ENCODE measurements at places on chromosomes 12 and 14. TPM values are rescaled to one million over a fixed set of nuclear protein-coding genes. Genes with fewer than 3 reads are reported as not detected.
A peak's percentile ranks its signal among the peaks of the same experiment; 100 is the strongest.

DNAH10 gene
- 0.05 TPM for total RNA-seq

STK38L gene
- 21.4 TPM for total RNA-seq

PRPH gene
- total RNA-seq: not detected

RTRAF gene
- total RNA-seq: 275 TPM

COQ5 gene
- total RNA-seq: 29.5 TPM

CHFR gene
- total RNA-seq: 27.2 TPM

CIDEB gene
- 10.9 TPM for total RNA-seq

TTC7B gene
- 5.6 TPM for total RNA-seq

DNA sequence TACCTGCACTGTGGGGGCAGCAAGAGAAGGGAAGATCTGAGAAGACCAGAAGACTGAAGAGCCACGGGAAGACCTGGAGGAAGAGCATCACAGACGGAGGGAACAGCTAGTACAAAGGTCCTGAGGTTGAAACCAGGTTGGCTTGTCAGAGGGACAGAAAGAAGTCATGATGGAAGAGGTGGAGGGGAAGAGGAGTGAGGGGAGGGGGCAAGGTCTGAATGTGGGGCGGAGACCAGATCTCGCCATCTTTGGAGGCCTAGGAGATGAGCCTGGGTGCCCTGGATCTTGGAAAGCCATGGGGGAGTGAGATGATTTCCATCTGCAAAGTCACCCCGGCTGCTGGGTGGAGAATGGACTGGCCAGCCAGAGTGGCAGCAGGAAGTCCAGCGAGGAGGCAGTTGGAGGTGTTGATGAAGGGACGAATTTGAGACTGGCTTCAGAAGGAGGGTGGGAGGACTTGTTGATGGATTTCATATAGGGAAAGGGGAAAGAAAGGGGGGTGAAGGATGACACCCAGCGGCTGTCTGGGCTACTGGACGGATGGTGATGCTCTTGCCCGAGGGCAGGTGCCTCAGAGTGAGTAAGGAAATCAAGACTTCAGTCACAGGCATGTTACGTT lies 14.6 kb upstream of the UBC start:
- DNase-seq: no peak

GRCh38 chr12:130504840-130505175 lies 167.1 kb downstream of the PIWIL1 start:
- no peak for DNase-seq

- no peak for DNase-seq
Measured at GRCh38 chr12:132363661-132364347, 34.4 kb upstream of the GALNT9 start.

DNA sequence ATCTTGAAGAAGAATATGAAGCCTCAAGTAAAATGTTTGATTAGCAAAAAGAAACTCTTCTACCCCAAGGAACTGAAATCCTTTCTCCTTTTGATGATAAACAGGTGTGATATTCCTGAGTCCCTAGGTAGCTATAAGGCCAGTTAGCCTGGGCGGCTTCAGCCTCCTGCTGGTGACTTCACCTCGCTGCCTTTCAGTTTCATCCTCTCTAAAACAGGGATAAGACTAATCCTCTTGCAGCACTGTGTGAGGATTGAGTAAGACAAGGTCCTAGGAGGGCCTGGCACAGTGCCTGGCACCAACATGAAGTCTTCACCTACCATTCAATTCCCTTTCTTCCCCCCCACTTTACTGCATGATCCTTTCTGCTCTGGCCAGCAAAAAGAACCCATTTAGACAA lies 42.1 kb downstream of the CIT start:
- no peak for DNase-seq

- no peak for DNase-seq
Measured at GRCh38 chr14:91654836-91655235, 77.0 kb downstream of the CATSPERB start.

DNA sequence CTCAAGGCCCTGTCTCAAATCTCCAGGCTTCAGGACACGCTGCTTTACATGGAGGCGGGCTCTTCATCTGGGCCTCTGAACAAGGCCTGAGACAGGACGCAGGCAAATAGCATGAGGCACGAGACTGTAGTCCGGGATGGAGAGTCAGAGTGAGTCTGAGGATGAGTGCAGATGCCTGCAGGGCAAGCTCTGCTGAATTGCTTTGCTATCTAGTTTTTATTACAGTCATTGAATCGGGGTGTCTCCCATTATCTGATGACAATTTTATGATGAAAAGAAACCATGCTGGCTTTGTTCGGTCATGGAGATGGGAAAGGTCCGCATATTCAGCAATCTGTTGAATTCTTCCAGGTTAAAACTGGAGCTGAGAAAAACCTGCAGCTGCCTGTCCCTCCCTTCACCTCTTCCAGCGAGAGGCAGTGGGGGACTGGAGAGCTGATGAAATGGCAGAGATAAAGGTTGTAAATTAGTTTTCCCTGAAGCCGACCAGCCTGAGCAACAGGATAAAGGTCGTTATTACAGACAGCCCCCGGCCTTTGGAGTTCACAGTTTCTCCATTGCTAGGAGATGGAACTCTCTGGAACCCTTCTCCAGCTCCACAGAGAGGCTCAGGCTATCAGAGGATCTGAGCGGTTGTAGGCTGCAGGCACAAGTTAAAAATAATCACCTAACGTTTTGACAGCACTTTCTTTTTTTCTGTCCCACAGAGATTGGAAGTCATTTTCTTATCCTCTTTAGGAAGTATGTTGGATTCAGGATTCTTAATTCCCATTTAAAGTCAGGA lies 1.3 kb upstream of the ADGRD1 start:
- DNase-seq: no peak

DNA sequence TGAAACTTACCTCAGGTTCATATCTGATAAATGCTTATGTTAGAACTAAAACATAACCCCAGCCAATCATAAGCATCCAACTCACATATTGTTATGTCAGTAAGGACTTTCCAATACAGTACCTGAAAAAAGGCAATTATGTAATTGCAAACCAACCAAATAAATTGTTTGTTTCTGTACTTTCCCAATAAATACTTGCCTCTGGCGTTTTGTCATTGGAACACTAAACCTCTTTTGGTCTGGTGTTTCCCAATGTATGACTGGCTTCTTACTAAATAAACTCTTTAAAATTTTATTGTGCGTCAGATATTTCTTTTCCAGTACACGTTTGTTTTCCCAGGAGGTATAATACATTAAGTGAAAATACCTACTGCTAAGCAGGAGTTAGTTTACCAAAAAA lies 6.7 kb upstream of the PTPRB start:
- DNase-seq: no peak

DNA sequence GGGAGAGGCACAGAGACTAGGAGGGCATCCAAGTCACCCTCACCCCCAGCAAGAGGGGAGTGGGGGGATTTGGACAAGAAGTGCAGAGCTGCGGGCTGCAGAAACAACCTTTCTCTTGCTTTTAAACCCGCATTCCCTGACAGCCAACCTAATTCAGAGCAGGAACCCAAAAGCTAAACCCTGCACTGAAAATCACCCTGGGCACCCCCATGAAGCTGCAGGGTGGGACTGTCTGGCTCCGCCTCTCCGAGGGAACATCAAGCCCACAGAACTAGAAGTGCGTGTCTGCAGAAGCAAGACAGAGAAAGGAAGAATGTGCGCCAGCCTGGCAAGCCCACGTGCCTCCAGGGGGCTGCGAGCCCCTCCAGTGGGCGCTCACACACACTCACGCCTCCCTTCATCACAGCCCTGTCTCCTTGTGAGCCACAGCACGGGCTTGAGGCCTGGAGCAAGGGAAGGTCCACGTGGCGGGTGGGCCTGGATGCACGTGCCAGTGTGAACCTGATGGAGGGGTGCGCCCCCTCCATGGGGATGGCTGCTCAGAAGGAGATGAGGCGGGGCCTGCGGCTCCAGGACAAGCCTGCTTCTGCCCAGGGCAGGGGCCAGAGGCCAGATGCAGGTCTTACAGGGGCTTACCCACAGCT lies 27.8 kb upstream of the PNMA1 start:
- peak; percentile 45 for DNase-seq

- no peak for DNase-seq
Measured at GRCh38 chr12:125079648-125080645, 14.7 kb downstream of the AACS start.

DNA sequence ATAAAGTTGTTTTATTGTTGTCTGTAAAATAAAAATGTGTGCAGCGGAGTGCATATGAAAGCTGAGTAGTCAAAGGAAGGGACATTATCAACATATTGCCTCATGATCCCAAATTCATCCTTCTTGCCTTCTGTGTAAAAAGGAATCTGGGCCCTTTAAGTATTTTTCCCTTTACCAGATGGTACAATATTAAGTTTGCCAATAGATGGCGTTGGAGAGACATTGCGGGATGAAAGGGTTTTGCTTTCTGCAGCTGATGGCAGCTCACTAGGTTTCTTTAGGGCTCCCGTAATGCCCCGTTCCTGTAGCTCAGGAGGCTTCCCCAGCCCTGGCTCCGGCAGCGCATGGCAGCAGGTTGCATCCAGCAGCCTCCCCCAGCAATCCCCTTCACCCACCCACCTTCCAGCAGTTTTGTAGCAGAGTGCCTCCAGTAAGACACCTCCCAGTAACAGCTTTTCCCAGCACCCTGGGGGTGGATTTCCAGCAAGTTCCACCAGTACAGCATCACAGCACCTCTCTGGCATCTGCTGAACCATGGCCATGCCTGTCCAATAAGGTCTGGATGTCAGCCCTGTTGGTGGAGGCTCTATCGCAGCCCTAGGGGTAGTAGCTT lies 354.4 kb downstream of the MED13L start:
- peak; percentile 19 for DNase-seq

- DNase-seq: no peak
Measured at GRCh38 chr12:4201333-4202100, 72.0 kb upstream of the CCND2 start.

DNA sequence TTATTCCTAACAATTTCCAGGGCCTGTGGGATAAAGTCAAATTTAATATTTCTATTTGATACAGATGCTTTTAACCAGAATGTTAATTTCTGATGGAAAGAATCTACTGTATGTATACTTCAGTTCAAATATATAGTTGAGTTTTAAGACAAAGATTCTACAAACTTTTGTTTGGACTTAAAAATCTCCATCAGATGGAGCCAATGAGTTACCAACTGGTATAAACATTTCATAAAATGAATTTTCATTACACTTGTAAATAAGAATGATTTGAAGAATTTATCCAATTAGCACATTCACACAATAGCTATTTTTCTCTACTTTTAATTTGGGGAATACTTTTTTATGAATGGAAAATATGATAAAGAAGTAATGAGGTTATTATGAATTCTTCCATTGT lies 425.2 kb upstream of the MIS18BP1 start:
- DNase-seq: no peak

DNA sequence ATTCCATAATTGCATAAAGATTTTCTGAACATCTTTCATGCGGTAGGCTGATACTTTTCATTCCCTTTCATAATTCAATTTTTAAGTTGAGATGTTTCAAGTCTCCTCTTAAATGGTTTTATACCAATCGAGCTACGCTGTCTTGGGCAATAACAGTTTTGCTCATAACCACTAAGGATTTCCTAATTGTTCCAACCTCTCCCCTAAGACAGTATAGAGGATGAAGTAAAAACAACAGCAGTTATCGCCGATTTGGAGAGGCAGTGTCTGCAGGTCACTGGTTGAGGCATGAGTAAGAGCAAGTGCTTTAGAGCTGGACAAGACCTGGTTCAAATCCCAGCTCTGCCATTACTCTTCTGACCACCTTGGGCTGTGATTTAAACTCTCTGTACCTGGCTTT lies 6.9 kb upstream of the MED13L start:
- no peak for DNase-seq

DNA sequence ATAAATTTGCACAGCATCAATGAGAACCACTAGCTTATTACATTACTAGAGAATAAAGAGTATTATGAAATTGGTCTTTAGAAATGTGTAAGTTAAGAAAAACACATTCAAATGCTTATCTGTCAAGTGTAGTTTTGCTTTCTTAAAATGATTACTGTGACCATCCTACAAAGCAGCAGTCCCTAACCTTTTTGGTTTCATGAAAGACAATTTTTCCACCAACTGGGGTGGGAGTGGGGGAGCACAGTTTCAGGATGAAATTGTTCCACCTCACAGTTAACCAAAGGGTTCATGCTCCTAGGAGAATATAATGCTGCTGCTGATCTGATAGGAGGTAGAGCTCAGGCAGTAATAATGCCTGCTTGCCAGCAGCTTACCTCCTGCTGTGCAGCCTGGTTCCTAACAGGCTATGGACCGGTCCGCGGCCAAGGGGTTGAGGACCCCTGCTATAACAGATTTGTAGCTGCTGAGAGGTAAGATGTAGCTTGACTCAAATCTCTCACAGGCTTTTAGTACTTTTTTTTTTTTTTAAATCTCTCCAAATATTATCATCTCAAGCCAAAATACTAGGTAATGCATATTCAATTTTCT lies 45.4 kb downstream of the PPP4R3A start:
- DNase-seq: peak; percentile 11

GRCh38 chr12:56001487-56002100 lies 4.5 kb downstream of the SUOX start:
- no peak for DNase-seq

GRCh38 chr12:69497308-69498026 lies 27.3 kb downstream of the FRS2 start:
- peak; percentile 9 for DNase-seq
